ENCODE measurements at places on chromosomes 12 and 14.

GRCh38 chr12:28027328-28027727 lies 54.8 kb upstream of the PTHLH start:
- no peak for DNase-seq

GRCh38 chr12:6769666-6770065 lies 2.7 kb upstream of the LAG3 start:
- no peak for DNase-seq

DNA sequence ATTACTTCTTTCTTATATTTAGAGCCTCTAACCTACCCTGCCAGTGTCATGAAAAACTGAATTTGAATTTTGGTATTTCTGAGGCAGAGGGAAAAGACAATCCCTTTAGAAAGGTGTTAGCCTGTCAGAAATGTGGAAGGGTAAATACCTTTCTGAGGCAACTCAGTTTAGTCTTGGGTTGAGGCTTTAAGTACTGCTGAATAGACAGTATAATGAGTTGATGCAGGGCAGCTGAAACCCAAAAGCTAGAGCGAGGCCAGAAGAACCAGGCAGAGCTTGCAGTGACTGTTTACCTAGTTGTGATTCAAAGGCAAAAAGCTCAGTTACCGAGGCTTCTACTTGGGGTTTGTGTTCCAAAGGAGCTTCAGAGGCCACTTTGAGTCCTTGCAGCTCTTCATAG lies 18.7 kb downstream of the ZC2HC1C start:
- DNase-seq: no peak

DNA sequence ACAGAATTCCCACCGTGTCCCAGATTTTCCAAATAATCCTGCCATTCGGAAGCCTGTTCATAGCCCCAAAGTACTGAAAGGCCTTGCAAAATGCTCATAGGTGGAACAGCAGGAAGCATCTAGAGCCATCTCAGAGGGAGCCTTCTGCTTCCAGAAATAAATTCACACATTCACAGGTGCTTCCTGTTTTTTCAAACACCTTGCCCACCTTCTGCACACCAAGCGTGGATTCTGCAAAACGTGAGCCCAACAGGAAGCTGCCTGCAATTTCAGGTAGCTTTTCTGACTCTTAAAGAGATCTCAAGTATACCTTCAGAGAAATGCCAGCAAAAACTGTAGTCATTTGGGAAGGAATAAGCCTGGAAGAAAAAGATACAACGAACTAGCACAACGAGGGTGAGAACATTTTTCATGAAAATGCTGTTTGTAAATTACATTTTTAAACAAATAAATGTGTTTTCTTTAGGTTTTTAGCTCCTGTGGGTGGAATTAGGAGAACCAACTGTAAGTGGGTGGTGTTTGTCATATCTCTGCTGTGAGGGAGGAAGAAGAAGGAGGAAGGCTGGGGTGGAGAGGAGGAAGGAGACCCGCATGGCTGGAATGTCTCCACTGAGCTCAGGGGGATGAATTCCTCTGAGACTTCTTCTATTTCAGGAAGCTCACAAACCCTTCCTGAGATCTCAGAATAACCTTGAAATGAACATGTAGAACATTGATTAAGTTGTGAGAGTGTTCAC lies at the start of gene IFNG-AS1:
Gene IFNG-AS1, plus strand, starts transcription at position 264 of the 737 bp plus-strand sequence.
- DNase-seq: no peak

GRCh38 chr14:51922624-51923023 lies 62.2 kb downstream of the GNG2 start:
- DNase-seq: no peak

DNA sequence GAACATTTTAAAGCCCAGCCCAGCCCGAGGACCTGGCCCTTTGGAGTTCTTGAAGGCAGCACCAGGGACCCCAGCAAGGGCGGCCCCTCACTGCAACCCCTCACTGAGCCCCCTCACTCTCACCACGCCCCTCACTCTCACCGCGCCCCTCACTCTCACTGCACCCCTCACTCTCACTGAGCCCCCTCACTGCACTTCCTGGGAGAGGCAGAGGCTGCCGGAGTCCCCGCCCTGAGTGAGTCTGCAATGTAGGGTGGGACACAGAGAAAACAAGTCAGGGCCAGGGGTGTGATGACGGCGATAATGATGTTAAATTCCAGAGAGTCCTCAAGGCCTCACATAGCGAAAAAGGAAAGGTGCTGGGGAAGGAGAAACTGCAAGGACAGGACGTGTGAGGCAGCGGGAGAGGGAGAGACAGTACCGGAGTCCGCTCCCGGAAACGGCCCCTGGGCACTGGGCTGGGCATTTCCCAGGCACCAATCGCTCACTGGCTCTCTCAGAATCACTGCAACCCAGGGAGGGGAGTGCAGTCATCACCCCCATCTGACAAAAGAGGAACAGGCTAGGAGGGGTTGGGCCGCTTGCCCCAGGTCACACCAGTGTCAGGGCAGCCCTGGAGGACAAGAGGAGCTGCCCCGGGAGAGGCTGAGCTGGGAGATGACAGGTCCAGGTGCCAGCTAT lies 24.9 kb downstream of the CCDC88C start:
- DNase-seq: no peak

GRCh38 chr12:119869720-119870119 lies 7.4 kb downstream of the CIT start:
- no peak for DNase-seq

DNA sequence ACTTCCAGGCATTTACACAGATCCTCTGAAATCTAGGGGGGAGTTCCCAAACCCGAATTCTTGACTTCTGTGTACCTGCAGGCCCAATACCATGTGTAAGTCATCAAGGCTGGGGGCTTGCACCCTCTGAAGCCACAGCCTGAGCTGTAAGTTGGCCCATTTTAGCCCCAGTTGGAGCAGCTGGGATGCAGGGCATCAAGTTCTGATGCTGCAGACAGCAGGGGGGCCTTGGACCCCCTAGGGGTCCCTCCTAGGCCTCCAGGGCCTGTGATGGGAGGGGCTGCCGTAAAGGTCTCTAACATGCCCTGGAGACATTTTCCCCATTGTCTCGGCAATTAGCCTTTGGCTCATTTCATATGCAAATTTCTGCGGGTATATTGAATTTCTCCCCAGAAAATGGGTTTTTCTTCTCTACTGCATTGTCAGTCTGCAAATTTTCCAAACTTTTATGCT lies 59.5 kb downstream of the LRIG3 start:
- DNase-seq: no peak
